WERI-Rb-1 (cell line): ENCODE measurements at places on chromosomes 3 and 15.
A peak's percentile ranks its signal among the peaks of the same experiment; 100 is the strongest.

- DNase-seq, result no peak
Measured at GRCh38 chr3:11784971-11785377, 61.7 kb downstream of the TAMM41 start.

DNA sequence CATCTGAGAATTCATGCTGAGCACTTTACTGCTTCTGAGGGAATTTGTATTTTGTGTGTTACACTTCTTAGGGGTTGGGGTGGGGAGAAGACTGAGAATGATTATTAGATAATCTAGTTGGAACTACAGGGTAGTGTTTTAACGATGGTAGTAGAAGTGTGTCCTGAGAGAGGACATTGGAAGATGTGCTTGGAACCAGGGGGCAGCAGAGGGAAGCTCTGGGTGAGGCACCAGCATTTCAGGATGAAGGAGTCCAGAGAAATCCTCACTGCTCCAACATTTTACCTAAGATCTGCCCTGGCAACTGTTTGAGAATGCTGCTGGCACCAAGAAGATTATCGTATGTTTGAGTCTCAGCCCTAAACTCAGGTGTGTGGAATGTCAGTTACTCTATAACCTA lies 145.5 kb downstream of the SQOR start:
- DNase-seq, result no peak

- DNase-seq, result no peak
Measured at GRCh38 chr15:38828031-38828532, 263.5 kb upstream of the RASGRP1 start.

GRCh38 chr3:88211096-88211890 lies 61.5 kb downstream of the C3orf38 start:
- DNase-seq, result no peak

DNA sequence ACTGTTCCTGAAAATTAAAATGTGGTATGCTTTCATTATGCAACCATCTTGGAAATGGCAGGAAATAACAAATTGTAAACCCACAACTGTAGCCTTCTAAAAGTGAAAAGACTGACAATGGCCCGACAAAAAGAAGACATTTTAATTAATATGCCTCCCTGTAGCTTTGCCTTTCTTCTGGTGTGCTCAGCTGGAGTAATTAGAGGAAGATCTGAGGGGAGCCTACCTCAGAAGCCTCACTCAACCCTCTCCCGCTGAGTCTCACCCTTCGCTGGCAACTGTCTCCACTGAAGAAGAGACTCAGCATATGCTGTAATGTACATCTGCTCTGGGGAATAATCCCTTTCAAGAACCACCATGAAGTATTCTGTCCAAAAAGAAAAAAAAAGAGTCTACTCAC lies 104.7 kb upstream of the SETMAR start:
- DNase-seq, result no peak

- no peak for DNase-seq
Measured at GRCh38 chr3:73783811-73784210, 159.1 kb upstream of the PDZRN3 start.

DNA sequence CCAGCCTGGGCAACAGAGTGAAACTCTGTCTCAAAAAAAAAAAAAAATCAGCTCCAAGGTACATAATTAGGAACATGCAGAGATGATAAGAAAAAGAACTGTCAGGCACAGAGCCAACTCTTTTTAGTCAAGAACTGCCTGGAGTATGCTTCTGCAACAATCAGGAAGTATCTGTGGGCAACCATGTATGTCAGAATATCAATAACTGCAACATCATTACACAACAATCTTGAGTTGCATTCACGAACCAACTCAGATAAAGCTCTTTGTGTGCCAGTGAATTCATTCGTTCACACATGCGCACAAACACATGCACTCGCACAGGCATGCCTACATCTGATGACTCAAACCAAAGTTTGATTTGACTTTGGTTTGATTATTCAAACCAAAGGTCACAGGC lies 32.1 kb downstream of the EFHB start:
- DNase-seq, result no peak

DNA sequence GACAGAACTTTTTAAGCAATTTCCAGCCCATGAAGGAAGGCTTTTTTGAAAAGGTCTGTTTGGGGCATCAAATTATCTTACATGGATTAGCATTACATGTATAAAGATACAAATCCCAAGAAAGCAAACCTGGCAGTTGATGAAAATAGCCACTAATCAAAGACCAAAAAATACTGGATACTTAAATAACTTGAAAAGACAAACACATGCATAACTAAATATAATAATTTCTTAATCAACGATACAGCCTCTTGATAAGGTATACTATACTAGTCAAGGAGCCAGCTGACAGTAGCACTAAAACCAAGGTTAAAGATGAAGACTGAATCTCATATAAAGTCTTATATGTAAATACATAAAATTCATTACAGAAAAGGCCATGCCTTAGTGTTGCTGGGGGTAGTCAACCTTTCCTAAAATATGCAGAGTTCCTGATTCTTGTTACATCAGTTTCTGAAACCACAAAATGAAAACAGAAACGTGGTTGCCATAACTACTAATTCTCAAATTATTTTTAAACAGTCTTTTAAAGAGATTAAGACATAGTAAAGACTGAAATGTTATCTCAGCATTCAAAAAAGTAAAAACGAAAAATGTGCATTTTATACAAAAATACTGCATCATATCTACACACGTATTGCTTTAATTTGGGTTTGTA lies 2.0 kb downstream of the ANKRD28 start:
- no peak for DNase-seq

GRCh38 chr3:119911748-119912147 lies 129.8 kb downstream of the NR1I2 start:
- no peak for DNase-seq

DNA sequence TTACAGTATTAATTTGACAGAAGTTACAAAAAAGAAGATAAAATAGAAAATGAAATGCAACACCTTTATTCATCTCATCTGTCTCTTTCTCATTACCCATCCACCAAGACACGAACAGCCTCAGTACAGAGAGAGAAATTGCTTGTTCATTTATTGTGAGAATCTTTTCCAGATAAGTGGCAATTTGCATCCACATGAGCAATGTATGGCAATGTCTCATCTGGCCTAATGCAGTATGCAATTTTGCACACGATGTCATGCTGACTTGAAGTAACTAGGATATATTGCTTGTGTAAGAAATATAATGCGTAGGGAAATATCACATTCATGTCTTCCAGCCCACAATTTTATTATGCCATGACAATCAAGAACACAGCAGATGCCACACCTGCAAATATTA lies 866.9 kb downstream of the ROBO1 start:
- no peak for DNase-seq

- DNase-seq, result peak; percentile 73
Measured at GRCh38 chr15:70853973-70854665, at the start of gene LARP6. TSS of gene LARP6 (minus strand) at chr15:70854157. CDS start at chr15:70854088, 69 bp downstream.

- no peak for DNase-seq
Measured at GRCh38 chr3:146308222-146308621, 57.3 kb upstream of the PLSCR4 start.

DNA sequence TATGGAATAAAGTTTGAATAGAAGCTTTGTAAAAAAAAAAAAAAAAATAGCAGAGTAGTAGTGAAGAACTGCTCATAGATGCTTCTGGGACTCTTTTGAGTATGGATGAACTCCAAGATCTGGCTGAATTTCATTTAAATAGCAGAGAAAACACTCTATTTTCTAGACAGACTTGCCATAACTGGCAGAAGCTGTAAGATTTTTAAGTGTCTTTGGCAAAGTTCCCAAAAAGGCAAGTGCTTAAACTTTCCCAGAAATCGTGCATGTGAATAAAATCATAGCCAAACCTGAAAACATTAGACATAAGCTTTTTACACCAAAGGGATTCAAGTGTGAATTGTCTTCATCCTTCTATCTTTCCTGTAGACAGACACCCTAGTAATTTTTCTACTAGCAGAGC lies 110.3 kb upstream of the MITF start:
- no peak for DNase-seq

- no peak for DNase-seq
Measured at GRCh38 chr15:70869346-70869745, 15.4 kb upstream of the LARP6 start.

- DNase-seq, result no peak
Measured at GRCh38 chr3:14876921-14877333, 58.2 kb downstream of the FGD5 start.

DNA sequence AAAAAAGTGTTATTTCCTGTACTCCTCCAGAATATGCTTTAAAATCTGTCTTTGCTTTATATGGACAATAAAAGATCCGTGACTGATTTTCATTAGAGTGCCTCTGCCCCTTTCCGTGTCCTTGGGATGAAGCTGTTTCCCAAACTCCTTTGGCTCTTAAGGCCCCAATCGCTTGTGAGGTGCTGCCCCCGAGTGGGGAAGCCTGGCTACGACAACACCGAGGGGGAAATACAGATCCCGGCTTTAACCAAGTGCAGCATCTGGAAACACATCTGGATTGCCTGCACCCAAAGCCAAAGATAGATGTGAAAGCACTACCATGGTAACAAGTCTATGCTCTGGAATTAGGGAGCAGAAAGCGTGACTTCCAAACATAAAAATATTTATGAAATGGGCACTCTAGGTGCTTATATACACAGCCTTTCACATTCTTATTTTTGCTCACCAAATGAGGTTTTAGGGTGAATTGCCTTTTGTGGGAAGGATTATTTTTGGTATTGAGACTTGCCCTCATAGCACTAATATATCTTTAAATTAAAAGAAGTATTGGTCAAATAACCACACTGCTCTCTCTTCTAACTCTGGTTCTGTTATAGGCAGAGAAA lies 40.6 kb upstream of the ADCY5 start:
- peak; percentile 60 for DNase-seq

GRCh38 chr3:67534594-67534993 lies 119.8 kb downstream of the SUCLG2 start:
- DNase-seq, result no peak

DNA sequence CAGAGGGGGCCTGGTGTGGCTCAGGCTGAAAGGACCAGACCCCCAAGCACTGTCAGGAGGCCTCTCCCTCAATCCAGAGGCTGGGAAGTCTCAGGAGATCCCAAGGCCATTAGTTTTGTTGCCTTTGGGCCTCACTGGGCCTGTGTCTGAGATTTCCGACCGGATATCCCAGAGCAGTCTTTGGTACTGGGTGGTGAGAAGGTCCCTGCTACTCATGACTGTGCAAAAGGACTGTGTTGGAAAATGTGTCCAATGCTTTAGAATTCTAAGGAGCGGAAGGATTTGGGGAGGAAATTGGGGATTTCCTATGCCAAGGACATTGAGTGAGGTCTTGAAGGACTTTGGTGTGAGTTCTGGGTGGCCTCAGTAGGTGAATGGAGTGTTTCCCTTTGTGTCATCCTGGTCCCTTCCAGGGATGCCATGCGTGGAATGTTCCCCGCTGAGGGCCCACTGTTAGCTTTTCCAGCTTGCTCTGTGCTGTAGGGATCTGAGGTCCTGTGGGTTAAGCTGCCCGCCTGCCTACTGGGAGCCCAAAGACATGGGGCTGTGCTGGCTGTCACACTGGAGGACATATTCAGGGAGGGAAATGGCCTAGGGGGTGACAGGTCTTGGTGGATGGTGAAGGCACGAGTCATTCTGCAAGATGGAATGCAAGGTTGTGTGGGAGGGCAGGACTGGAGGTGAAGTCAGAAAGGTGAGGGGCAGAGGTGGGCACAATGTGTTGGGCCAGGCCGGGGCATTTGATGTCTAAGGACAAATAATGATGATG lies 16.4 kb downstream of the SMAD6 start:
- no peak for DNase-seq

DNA sequence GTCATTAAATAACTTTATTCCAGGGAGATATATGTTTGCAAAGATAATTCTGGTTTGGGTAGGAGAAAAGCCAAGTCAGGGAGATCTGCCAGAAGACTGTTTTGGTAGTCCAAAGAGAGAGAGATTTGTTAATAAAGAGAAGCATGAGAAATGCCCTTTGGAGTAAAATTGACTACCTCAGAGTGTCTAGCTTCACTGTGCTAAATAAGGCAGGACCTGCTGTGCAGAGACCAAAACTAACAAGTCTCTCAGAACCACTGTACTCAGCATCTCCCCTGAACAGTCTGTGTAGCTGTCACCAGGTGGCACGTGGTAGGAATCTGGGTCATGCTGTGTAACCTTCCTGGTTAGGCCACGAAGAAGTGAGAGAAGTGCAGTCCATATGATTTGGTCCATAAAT lies 31.6 kb upstream of the SLC35G2 start:
- peak; percentile 14 for DNase-seq

GRCh38 chr3:63193647-63194046 lies 84.5 kb upstream of the SYNPR start:
- DNase-seq, result no peak

- DNase-seq, result no peak
Measured at GRCh38 chr15:98689431-98689861, 41.1 kb downstream of the IGF1R start.

DNA sequence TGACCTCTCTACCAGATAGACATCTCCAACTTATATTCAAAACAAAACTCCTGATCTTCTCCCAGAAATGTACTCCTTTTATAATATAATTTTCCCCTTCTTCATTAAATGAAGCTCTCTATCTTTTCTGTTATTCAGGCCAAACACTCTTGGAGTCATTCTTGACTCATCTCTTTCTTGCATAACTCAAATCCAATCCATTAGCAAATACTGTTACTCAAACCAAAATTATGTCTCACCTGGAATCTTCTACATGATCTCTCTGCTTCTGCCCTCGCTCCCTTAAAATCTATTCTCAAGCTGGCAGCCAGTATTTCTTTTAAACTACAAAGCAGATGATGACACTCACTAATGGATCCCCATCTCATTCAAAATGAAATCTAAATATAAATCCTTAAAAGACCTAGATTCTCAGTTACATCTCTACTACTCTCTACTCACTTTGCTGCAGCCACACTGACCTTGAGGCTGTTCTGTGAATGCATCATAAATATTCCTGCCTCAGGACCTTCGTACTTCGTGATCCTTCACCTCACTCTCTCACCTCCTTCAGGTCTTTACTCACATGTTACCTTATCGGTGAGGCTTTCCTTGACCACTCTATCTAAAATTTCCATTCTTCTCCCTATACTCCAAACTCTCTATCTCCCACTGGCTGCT lies 160.9 kb downstream of the TBC1D5 start:
- DNase-seq, result no peak

DNA sequence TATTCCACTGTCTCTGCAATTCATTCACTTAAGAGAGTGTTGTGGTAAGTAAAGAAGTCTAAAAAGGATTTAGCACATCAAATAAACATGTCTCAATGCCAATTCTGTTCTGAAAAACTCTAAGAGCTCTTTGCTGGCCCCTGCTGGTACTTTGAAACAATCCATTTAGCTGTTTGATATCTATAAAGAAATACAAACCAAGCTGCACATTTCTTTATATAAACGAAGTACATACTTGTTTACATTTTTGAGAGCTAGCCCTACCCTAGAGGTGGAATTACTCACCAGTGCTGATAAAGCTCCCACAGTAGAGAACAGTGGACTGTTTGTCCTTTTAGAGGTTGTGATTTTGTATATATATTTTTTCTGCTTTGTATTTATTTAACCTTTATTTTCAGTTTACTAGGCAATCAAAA lies 75.5 kb downstream of the NEDD4 start:
- peak; percentile 14 for DNase-seq

DNA sequence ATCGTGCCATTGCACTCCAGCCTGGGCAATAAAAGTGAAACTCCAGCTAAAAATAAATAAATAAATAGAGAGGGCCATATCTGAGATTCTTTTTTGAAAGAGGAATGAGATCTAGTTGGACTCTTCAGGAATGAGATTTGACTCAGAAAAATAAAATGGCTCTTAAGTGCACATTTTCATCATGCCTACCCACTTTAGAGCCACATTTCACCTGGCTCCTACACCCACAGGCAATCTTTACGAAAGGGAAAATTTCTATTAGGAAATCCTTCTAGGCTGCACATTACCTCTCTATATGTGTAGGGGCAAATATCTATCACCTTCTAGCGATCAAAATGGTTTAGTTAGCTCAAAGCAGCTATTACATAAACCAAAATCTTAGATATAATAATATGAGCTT lies 16.9 kb upstream of the NLGN1 start:
- DNase-seq, result no peak
